NCI-H1436 treated with DMSO at 0.1 percent for 48 hours (cell line): ENCODE measurements at places on chromosomes 1 and 21.

DNA sequence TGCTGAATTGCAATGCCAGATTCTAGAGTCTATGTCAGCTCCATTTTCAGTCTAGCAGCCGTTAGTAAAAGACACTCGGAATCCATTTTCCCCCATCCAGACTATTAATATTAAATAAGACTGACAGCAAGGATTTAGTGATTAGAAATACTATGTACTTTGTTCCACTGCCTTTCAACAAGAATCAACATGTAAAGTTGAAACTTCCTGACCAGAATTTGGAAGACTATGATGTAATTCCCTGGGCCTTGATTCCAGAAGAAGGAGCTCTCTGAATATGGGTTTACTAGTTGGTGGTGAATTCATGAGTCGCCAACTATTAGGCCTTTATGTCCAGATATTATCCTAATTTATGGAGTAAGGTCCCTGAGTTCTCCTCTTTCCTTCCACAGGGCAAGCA, 24.8 kb downstream of the KDM1A start:
- no peak for DNase-seq

DNA sequence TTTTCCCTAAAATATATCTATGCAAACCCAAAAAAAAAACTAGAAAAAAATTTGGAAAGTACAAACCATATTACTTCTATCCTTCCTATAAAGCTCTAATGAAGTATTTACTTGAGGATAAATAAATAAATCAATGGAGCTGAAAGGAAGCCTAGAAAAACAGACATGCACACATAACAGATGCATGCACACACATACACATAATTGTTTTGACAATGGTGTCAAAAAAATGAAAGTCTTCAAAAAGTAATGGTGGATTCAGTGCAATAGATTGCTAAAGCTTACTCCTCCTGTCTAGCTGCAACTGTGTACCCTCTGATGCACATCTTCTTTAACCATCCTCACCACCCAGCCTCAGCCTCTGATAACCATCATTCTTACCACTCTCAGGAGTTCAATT, 521.9 kb upstream of the RGS18 start:
- DNase-seq = no peak

GRCh38 chr1:37890378-37891014, 31.1 kb upstream of the MTF1 start:
- DNase-seq = peak; percentile 2

GRCh38 chr1:156806512-156807440, 9.9 kb downstream of the SH2D2A start:
- DNase-seq = no peak

GRCh38 chr1:207992677-207993236, 81.8 kb upstream of the CD34 start:
- no peak for DNase-seq

DNA sequence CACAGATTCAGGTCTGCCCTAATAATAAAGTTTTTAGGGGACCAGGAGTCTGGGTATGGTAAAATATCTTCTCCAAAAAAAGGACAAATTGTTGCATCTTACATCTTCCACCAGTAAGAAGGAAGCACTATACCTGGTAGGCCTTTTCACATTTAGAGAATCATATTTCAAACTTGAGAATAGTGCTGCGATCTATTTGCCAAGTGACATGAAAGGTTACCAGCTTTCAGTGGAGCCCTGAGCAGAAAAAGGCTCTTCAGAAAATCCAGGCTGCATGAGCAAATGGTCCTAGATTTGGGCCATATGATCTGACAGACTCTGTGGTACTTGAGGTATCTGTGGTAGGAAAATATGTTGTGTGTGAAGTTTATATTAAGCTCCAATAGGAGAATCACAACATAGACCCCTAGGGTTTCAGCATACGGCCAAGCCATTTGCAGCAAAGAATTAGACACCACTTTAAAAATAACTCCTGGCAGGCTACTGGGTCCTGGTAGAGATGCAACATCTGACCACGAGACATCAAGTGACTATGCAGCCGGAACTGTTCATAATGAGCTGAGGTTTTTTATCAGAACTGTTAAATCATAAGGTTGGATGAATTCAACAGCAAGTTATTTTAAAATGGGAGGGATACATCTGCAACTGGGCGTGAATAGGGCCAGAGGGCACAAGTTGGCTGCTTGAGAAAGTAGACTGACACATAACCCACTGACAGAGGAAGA, 38.6 kb upstream of the CCDC190 start:
- DNase-seq = no peak

DNA sequence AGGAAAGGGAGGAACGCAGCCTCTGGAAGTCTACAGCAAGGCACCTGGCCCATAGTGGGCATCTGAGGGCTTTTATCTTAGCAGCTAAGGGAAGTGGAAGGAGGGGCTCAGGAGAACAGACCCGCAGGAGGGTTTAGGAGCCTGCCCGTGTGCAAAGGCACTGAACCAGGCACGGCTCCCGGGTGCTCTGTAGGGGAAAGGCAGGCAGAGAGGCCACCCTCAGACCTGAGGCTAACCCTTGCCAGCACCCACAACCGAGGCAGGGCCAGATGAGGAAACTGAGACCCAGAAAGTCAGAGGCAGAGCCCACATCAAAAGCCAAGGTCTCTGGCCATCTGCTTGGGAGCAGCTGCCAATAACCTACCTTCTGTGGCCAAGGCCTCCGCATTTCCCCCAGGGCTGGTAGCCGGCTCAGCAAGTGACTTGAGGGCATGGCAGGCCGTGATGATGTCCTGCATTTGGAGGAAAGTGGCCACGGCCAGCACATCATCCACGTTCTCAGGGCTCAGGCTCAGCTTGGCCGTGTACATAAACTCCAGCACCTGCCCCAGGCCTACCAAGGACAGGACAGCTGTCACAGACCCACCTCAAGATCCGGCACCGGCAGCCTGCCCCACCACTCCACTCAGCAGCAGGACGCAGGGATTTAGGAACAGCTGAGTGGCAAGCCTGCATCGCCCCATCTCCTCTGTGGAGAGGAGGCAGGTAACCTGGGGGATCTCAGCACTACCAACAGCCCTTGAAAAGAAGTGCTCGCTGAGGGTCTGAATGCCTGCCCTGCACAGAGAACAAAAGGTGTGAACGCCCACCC, 29.1 kb downstream of the ZBTB17 start:
- DNase-seq = no peak

GRCh38 chr1:235423214-235423652, 56.0 kb downstream of the TBCE start:
- no peak for DNase-seq

GRCh38 chr21:43012596-43012995, 38.2 kb downstream of the PKNOX1 start:
- no peak for DNase-seq

- peak; percentile 73 for DNase-seq
Observed at GRCh38 chr1:203325418-203326091, 20.2 kb downstream of the BTG2 start.

- no peak for DNase-seq
Observed at GRCh38 chr1:29990304-29990703, 733.1 kb downstream of the MATN1 start.

- no peak for DNase-seq
Observed at GRCh38 chr1:176159993-176160392, 47.1 kb downstream of the COP1 start.
